ENCODE measurements at places on chromosomes 12 and 14. TPM values are rescaled to one million over a fixed set of nuclear protein-coding genes. Genes with fewer than 3 reads are reported as not detected.

DNA sequence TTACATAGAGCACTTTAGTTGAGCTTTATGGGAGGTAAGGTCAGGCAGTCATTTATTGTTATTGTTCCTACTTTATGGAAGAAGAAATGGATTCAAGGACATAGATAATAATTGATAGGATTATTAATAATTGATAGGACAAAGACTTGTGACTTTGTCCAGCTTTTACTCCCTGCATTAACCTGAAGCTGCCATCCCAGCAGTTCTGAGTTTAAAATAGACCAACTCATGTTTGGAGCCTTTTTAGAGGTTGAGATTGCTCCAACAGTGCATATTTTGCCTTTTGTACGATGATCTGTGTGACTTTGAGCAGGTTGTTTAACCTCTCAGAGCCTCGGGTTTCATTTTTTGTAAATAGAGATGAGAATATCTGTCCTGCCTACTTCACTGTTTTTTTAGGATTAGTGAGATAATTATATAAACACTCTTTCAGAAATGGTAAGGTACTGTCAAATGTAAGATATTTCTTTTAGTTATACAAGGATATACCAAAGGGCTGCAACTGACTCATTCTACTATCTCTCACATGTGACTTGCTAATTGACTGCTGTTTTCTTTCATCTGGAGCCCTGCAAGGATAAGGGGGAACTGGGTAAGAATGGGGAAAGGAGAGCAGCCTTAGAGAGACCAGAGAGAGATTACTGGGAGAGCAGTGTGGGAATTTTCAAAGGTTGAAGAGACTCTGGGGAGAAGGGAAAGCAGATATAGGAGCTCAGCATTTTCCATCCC, 15.3 kb downstream of the WDR20 start:
- DNase-seq, result no peak

- DNase-seq, result no peak
Measured at GRCh38 chr14:101791919-101792572, 30.5 kb downstream of the PPP2R5C start.

DNA sequence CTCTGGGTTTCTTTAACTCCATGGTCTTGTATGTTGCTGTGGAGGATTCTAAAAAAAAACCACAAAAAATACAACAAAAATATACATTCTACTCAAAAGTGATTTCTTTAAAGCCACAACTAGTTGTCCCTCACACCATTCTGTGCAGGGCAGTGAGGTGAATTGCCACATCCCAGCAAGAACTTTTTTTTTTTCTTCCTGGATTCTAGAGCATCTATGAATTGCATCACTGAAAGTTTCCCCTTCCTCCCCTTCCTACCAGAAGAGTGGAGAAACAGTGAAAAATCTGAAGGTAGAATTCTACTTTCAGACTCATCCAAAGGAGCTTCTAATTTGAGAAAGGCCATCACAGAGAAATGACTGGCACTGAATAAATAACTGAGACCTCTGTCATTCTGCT, 395.3 kb downstream of the AEBP2 start:
- DNase-seq, result no peak

DNA sequence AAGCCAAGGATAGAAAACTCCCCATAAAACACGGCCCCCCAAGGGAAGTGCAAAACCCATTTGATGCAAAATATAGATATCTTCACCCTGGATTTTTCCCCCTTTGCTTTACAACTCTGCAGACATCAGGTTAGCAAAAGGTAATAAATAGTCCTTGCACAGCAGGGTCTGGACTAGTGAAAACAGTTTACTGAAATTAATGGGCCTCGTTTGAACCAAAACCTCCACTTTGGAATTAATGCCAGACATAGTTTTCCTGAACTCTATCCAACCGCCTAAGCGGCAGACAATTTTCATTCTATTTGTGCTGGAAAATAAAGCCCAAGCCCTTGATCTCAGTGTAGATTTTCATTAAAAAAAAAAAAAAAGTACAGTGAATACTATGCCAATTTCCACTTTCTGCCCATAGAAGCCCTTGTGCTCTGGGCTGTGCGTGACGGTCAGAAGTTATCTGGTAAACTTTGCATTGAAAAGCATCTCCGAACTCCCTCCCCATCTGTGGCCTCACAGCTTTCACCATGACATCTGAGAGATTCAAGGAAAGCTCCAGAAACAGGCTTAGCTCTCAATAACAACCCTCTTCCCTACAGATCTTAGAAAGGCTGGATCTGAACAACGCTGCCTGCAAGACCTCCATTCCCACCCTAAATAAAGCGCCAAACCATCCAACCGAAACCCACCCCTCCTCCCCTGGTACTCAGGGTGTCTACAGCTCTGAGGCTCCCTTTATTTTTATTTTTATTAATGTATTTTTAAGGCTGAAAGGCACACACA, 11.0 kb upstream of the IRF2BPL start:
- no peak for DNase-seq

The GALC gene
- 11.1 TPM for total RNA-seq

The RBMS2 gene
- 11.0 TPM for total RNA-seq

All from activated T-helper 2 cell treated with anti-CD3 and anti-CD28 coated beads, Interferon-gamma antibody, Interleukin-2, Interleukin-4, amounts not matched to agents 10 μg/mL and 5 μg/mL and 100 μg/mL, durations not matched to agents 14 hours and 24 hours and 36 hours (primary cell).